ENCODE measurements at places on chromosomes 4 and X. TPM values are rescaled to one million over a fixed set of nuclear protein-coding genes. Genes with fewer than 3 reads are reported as not detected.
A peak's percentile ranks its signal among the peaks of the same experiment; 100 is the strongest.

SERTM2 gene
- total RNA-seq, result 0.73 TPM

LRAT gene
- not detected for total RNA-seq

NAT8L gene
- total RNA-seq, result not detected

HNRNPH2 gene
- 98.4 TPM for total RNA-seq

MAGEE1 gene
- total RNA-seq, result 0.45 TPM

MSX1 gene
- not detected for total RNA-seq

RBM3 gene
- total RNA-seq, result 165 TPM

SRPK3 gene
- not detected for total RNA-seq

PAGE1 gene
- not detected for total RNA-seq

DNA sequence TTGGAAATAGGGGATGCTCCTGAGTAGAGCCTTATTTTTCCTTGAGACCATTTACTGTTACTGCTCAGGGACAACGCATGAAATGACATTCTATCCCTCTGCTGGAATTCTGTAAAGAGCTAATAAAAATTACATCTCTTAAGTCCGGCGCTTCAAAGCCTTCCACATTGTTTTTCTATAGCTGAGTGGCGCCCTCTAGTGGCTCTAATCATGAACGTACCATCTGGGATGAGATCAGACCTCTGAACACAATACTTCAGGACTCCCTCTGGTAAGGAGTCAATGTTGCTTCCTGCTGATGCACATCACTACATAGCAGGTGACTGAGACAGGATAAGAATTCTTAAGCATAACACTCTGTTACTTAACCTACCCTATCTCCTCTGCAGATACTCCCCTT is 6.0 kb downstream of the HMGN5 start:
- no peaks in the 10 kb centered on the region for H3K36me3 ChIP-seq
- no peaks in the 10 kb centered on the region for H3K27me3 ChIP-seq
- H3K4me3 ChIP-seq, result no peak overlapping the region
- no peak overlapping the region for H3K27ac ChIP-seq
- no peaks in the 10 kb centered on the region for H3K4me1 ChIP-seq

DNA sequence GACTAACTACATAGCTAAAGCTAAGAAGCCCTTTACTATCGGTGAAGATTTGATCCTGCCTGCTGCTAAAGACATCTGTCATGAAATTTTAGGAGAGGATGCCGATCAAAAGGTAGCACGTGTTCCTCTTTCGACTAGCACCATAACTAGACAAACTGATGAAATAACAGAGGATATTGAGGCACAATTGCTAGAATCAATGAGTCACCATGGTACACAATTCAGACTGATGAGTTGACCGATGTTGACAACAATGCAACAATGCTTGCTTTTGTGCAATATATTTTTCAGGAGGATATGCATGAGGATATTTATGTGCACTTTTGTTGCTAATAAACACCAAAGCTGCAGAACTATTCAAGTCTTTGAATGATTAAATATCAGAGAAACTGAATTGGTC is 24.3 kb downstream of the TBCK start:
- peaks cover 72% of the 10 kb centered on the region for H3K36me3 ChIP-seq
- no peaks in the 10 kb centered on the region for H3K4me1 ChIP-seq
- H3K4me3 ChIP-seq, result no peak overlapping the region

DNA sequence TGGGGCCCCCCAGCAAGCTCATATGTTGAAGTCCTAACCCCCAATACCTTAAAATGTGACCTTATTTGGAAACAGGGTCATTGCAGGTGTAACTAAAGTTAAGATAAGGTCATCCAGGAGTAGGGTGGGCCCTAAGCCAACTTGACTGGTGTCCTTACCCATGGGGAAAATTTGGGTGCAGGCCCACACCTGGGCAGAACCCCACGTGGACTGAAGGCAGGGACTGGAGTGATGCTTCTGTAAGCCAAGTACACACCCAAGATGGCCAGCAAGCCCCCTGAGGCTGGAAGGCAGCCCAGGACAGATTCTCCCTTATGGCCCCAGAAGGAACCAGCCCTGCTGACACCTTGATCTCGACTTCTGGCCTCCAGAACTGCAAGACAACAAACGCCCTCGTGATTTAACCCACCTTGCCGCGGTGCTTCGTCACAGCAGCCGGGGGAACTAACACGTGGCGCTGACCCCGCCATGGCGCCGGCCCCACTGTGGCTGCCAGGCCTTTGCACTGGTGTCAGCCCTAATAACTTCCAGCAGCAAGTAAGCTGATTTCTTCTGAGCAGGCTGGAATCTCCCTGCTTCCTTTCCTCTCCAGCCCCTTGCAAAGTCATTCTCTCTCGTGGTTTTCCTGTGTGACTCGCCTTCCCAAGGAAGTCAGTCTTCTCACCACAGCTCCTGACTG is 23.2 kb upstream of the MXD4 start:
- no peak overlapping the region for H3K4me3 ChIP-seq
- no peak for DNase-seq
- H3K27ac ChIP-seq, result no peak overlapping the region
- H3K4me1 ChIP-seq, result no peaks in the 10 kb centered on the region
- H3K27me3 ChIP-seq, result no peaks in the 10 kb centered on the region

DNA sequence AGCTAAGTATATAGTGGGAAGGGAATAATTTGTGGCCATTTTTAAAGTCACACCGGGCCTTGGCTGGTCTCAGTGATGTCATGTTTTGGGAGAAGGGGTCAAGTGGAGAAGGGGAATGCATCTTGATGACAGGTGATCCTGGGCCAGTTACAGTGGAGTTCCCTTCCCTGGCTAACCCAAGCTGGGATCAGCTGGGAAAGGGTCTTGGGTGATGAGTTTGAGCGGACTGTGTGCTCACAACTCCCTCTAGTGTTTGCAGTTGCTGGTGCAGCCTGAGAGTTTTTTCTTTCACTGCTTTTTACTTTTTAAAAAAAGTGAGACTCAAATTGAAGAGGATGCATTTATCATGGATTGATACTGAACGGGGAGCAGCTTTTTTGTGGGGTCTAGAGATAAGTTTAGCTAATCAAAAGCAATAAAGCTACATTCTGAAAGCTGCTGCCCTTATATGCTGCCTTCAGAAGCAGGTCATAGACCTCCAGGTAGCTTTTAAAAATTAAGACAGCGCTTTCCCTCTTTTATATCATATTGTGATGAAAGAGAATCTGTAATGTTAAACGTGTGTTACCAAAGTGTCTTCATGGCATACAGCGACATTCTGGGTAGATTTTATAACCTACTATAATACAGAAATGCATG is 164.7 kb downstream of the DCLK2 start:
- no peaks in the 10 kb centered on the region for H3K27me3 ChIP-seq
- H3K4me1 ChIP-seq, result no peaks in the 10 kb centered on the region
- H3K36me3 ChIP-seq, result peaks cover under 1% of the 10 kb centered on the region
- DNase-seq, result no peak

- no peaks in the 10 kb centered on the region for H3K27me3 ChIP-seq
- no peak for DNase-seq
- H3K27ac ChIP-seq, result no peak overlapping the region
- H3K4me1 ChIP-seq, result no peaks in the 10 kb centered on the region
- no peaks in the 10 kb centered on the region for H3K36me3 ChIP-seq
- no peak overlapping the region for H3K4me3 ChIP-seq
Measured at GRCh38 chr4:77188498-77189220, 31.7 kb downstream of the CCNG2 start.

- no peak overlapping the region for H3K27ac ChIP-seq
- H3K4me3 ChIP-seq, result no peak overlapping the region
- no peaks in the 10 kb centered on the region for H3K27me3 ChIP-seq
- DNase-seq, result peak; percentile 25
- H3K4me1 ChIP-seq, result peaks cover 26% of the 10 kb centered on the region
- peaks cover 53% of the 10 kb centered on the region for H3K36me3 ChIP-seq
Measured at GRCh38 chr4:2923141-2923551, 40.1 kb downstream of the NOP14 start.

DNA sequence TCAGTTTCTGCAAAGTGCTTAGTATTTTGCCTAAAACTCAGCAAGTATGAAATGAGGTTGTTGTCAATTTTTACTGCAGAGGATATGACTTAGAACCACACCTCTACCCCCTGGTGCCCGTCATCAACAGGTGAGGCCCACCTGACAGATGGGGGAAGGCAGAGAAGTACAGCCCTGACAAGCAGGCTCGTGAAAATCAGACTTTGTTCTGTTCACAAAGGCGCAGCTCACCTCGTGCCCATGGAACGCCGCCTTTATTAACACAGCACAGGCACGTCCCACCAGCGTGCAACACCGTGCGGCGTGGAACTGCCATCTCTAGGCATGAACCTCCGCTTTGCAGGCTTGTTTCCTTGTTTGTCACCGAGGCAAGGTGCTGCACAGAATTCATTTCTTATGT is 13.3 kb downstream of the CYP4V2 start:
- peak overlapping the region; percentile 38 for H3K4me3 ChIP-seq
- no peaks in the 10 kb centered on the region for H3K4me1 ChIP-seq
- H3K27me3 ChIP-seq, result no peaks in the 10 kb centered on the region
- H3K27ac ChIP-seq, result peak overlapping the region; percentile 75

DNA sequence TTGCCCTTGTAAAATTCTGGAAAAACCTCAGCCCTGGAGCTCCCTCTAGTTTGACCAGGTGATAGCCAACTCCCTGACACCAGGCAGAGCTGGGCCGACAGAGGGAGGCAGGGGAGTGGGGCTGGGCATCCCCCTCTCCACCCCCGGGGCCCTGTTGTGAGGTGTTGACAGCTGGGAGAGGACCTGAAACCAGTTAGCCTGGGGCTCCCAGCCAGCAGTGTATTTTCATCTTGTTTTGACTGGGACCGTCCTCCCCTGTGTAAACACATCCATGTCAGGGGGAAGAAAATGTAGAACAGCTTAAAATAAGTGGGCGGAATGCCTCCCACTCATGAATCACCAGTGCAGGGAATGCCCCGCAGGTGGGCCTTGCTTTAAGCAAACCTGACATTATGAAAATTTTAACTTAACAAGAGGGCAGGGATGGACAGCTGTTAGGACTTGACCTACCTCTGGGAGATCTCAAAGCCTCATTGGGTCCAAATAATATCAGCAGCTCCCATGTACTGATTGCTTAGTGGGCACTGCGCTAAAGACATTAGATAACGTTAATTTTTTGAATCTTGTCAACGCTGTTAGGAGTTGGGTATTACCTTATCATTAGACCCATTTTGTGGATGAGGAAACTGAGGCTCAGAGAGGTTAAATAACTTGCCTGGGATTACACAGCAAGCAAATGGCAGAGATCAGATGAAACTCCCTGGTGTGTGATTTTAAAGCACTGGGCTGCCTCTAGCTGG is 45.9 kb downstream of the TSC22D3 start:
- H3K27ac ChIP-seq, result peak overlapping the region; percentile 62
- H3K4me3 ChIP-seq, result no peak overlapping the region
- no peaks in the 10 kb centered on the region for H3K27me3 ChIP-seq
- DNase-seq, result no peak
- peaks cover 55% of the 10 kb centered on the region for H3K4me1 ChIP-seq
- H3K36me3 ChIP-seq, result no peaks in the 10 kb centered on the region

DNA sequence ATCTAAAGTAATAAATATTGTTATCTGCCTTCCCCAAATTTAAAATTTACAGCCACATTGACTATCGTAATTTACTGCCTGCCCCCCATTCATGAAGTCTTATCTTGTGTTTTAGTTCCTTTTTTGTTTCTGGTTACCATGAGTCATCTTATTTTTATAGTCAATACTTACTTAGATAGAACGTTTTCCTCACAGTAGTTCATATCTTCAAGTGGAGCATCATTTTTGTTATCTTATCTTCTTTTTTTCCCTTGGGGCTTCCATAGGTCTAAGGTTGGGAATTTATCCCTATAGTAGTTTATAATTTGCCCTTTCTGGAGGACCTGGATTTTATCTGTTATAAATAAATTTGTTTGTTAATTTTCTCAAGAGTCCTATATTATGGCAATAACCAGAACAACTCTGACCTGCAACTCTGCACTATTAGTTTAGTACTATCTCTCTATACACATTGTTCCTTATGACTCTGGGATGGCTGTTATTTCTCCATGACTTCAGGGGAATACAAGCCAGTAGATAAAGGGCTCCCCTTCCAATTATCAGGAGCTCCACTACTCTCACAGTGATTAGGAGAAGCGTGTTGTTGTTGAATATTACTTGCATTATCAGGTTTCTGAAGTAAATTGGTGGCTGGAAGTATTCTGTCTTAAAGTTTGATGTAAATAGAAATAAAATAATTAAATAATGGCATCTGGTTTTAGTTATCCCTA is 330.6 kb downstream of the GALNTL6 start:
- no peak overlapping the region for H3K27ac ChIP-seq
- no peaks in the 10 kb centered on the region for H3K4me1 ChIP-seq
- no peaks in the 10 kb centered on the region for H3K36me3 ChIP-seq
- DNase-seq, result no peak
- H3K27me3 ChIP-seq, result no peaks in the 10 kb centered on the region

- no peak for DNase-seq
- H3K27me3 ChIP-seq, result no peaks in the 10 kb centered on the region
- no peaks in the 10 kb centered on the region for H3K36me3 ChIP-seq
- H3K27ac ChIP-seq, result no peak overlapping the region
- no peaks in the 10 kb centered on the region for H3K4me1 ChIP-seq
Measured at GRCh38 chr4:182655340-182655739, 261.8 kb downstream of the DCTD start.

DNA sequence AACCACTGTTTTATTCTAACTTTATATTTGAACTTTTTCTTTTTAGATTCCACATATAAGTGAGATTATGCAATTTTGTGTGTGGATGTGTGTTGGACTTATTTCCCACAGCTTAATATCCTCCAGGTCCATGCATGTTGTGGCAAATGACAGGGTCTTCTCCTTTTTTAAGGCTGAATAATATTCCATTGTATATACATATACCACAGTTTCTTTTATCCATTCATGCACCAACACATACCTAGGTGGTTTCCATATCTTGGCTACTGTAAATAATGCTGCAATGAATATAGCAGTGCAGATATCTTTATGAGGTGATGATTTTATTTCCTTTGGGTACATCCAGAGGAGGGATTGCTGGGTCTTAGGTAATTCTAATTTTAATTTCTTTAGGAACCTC is 69.0 kb downstream of the SNCA start:
- H3K36me3 ChIP-seq, result no peaks in the 10 kb centered on the region
- H3K27ac ChIP-seq, result no peak overlapping the region
- H3K27me3 ChIP-seq, result no peaks in the 10 kb centered on the region
- DNase-seq, result no peak
- no peak overlapping the region for H3K4me3 ChIP-seq
- H3K4me1 ChIP-seq, result no peaks in the 10 kb centered on the region

GRCh38 chrX:130801901-130802300 is 101.1 kb downstream of the ENOX2 start:
- H3K27me3 ChIP-seq, result no peaks in the 10 kb centered on the region
- no peak overlapping the region for H3K27ac ChIP-seq
- no peaks in the 10 kb centered on the region for H3K4me1 ChIP-seq
- no peak overlapping the region for H3K4me3 ChIP-seq
- H3K36me3 ChIP-seq, result no peaks in the 10 kb centered on the region
- DNase-seq, result no peak

GRCh38 chrX:44915361-44915868 is 42.4 kb downstream of the KDM6A start:
- no peaks in the 10 kb centered on the region for H3K4me1 ChIP-seq
- DNase-seq, result peak; percentile 28
- H3K27ac ChIP-seq, result peak overlapping the region; percentile 16
- H3K4me3 ChIP-seq, result no peak overlapping the region

DNA sequence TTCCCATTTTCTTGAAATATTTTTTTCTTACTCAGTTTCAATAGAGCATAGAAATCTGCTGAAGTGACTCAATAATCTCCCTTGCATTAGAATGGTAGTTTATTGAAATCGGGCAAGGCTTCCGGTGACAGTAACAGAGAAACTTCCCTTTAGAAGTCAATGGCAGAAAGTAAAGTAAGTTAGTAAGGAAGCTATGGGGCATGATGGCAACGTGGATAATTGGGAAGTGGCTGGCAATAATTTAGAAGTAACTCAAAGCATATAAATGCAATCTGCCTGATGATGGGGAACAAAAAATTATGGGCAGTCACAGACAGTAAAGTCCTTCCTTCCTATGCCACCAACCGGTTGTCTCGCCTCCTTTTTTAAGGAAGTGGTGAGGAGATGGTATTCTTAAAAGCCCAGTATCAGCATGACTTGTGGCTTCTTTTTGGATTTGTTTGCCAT is 7.6 kb downstream of the CYBB start:
- no peak for DNase-seq
- no peak overlapping the region for H3K4me3 ChIP-seq
- H3K27ac ChIP-seq, result no peak overlapping the region
- no peaks in the 10 kb centered on the region for H3K27me3 ChIP-seq

Measured in stomach (tissue), 19 donors.